Thymus (tissue), 14 donors: ENCODE measurements at places on chromosomes 3 and 15. TPM values are rescaled to one million over a fixed set of nuclear protein-coding genes. Genes with fewer than 3 reads are reported as not detected.

- DNase-seq = no peak
Observed at GRCh38 chr15:23422099-23422945, 24.7 kb downstream of the GOLGA6L2 start.

LRRC49 gene
- 5.7 TPM for polyA plus RNA-seq

DNA sequence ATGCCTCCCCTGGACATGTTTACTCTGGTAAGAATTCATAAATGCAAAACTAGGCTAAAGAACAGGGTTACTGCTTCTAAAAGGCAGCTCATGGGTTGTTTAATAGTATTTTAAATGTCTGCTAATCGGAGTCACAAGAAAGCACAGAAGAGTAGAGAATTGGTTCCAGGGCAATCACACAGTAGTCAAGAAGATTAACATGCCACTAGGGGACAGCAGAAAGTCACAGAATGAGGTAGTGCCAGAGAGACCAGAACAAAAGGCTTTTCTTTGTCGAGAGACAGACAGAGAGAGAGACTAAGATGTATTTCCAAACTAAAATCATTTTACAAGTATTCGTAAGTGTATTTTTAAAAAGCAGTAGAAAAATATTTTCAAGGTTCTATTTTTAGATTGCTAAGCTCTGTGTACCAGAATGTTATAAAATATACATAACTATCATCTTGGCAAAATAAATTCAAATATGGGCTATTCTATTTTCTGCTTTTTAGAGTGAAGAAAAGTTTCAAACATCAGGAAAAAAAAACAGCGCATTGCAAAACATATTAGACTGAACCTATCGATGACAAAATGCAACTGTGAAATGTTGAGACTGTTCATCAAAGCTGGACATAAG is 78.3 kb upstream of the CDIN1 start:
- peak; percentile 9 for DNase-seq

DNA sequence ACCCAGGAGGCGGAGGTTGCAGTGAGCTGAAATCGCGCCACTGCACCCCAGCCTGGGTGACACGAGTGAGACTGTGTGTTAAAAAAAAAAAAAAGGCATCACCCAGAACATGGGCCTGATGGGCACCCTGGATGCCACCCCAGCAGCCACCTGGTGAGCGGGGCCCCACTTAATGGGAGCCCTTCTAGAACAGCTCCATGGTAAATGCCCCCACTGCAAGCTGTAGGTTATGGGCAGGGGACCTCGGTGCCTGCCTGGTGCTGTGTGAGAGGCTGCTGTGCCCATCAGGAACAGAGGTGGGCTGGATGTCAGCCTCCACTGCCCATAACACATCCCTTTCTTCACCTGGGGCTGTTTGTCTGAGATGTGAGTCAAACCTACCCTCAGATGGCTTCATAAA is 156.2 kb upstream of the MEF2A start:
- no peak for DNase-seq

DNA sequence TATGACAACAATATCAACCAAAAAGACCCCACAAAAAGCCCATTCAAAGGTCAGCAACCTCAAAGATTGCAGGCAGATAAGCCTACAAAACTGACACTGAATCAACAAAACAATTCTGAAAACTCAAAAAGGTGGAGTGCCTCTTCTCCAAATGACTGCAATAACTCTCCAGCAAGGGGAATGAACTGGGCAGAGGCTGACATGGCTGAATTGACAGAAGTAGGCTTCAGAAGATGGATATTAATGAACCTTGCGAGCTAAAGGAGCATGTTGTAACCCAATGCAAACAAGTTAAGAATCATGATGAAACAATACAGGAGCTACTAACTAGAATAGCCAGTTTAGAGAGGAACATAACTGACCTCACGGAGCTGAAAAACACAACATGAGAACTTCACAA is 20.4 kb upstream of the SLC25A38 start:
- no peak for DNase-seq

GRCh38 chr3:88343264-88343663 is 193.5 kb downstream of the C3orf38 start:
- no peak for DNase-seq
